Breast epithelium (tissue), 4 donors: ENCODE measurements at places on chromosomes 7 and 10. TPM values are rescaled to one million over a fixed set of nuclear protein-coding genes. Genes with fewer than 3 reads are reported as not detected.

DNA sequence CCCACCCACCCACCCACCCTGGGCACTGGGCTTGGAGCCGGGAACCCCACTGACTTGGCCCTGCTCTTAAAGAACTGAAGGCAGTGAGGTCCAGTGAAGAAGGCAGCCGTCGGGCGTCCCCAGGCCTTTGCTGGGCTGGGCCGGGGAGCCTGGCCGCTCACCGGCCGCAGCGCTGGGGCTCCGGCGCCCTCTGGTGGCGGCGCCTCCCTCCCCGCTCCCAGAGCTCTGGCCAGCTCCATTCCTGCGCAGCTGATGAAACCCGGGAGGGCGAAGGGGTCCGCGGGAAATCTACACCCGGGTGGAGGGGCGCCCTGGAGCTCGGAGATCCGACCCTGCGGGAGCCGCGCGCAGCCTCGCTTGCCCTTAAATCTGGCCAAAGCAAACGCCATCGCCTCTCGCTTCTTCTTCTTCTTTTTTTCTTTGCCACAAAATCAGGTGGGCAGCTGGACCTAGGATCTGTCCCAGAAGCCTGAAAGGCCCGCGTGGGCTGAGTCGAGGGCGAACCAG lies 1.7 kb upstream of the CXCL12 start:
- DNase-seq, result no peak
- no peaks in the 10 kb centered on the region for H3K4me1 ChIP-seq
- no peaks in the 10 kb centered on the region for H3K36me3 ChIP-seq
- H3K27me3 ChIP-seq, result peaks cover 25% of the 10 kb centered on the region
- peak overlapping the region; percentile 84 for H3K27ac ChIP-seq

CDK13 gene
- 128 TPM for total RNA-seq

AKR1B15 gene
- 3.5 TPM for total RNA-seq

DNA sequence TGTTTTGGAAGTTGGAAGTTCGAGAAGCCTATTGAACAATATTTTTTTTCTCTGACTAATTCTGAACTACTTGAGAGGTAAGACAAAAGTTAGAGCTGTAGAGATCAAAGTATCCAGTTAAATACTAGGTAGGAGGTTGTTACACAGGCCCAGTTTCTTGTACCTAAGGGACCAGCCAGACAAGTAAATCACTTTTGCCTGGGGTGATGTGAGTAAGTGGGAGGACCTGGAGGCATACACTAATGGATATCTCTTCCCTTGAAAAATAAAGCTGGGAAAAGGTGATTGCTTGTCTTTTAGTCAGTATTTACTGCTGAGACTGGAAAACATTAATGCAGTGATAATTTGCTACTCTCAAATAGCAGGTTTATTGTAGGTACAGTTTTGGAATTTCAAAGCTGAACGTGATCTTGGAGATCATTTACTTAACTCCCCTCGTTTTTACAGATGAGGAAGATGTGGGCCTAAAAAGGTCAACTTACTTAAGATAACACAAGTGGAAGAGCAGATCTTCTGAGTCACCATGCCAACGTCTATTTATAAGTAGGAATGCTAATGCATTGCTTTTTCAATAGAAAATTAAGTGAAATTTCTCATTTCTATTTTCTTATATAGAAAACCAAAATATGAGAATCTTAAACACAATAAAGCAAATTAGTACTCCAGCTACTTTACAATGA lies 181.3 kb downstream of the PPP1R9A start:
- H3K36me3 ChIP-seq, result no peaks in the 10 kb centered on the region
- no peaks in the 10 kb centered on the region for H3K27me3 ChIP-seq
- no peak overlapping the region for H3K27ac ChIP-seq
- H3K4me3 ChIP-seq, result no peak overlapping the region
- no peaks in the 10 kb centered on the region for H3K4me1 ChIP-seq

- no peak overlapping the region for H3K4me3 ChIP-seq
- H3K36me3 ChIP-seq, result no peaks in the 10 kb centered on the region
- no peak for DNase-seq
Observed at GRCh38 chr10:6382081-6382480, 179.3 kb downstream of the PFKFB3 start.

KIF11 gene
- total RNA-seq, result 2.6 TPM

GRCh38 chr10:23019633-23020032 lies 75.7 kb upstream of the MSRB2 start:
- H3K27ac ChIP-seq, result no peak overlapping the region
- no peaks in the 10 kb centered on the region for H3K36me3 ChIP-seq
- no peak overlapping the region for H3K4me3 ChIP-seq
- DNase-seq, result no peak
- H3K4me1 ChIP-seq, result no peaks in the 10 kb centered on the region

GRCh38 chr7:149732111-149732561 lies 41.3 kb downstream of the ZNF467 start:
- DNase-seq, result no peak
- no peak overlapping the region for H3K4me3 ChIP-seq
- no peaks in the 10 kb centered on the region for H3K27me3 ChIP-seq
- H3K4me1 ChIP-seq, result peaks cover 12% of the 10 kb centered on the region

- peak within 1 kb of the TSS; percentile 40 for H3K4me3 ChIP-seq
- DNase-seq, result no peak
- peak within 1 kb of the TSS; percentile 78 for H3K27ac ChIP-seq
- no peaks in the 10 kb centered on the region for H3K4me1 ChIP-seq
- no peaks in the 10 kb centered on the region for H3K36me3 ChIP-seq
- H3K27me3 ChIP-seq, result no peaks in the 10 kb centered on the region
Observed at GRCh38 chr7:150567169-150567568, at the start of gene GIMAP4. Gene GIMAP4, plus strand, starts transcription at chr7:150567390. Its CDS starts 2,512 bp downstream, at chr7:150569902.

GRCh38 chr7:148306759-148307158 lies 283.8 kb upstream of the C7orf33 start:
- no peak overlapping the region for H3K4me3 ChIP-seq
- H3K4me1 ChIP-seq, result no peaks in the 10 kb centered on the region
- no peaks in the 10 kb centered on the region for H3K36me3 ChIP-seq
- no peak overlapping the region for H3K27ac ChIP-seq
- no peaks in the 10 kb centered on the region for H3K27me3 ChIP-seq

DNA sequence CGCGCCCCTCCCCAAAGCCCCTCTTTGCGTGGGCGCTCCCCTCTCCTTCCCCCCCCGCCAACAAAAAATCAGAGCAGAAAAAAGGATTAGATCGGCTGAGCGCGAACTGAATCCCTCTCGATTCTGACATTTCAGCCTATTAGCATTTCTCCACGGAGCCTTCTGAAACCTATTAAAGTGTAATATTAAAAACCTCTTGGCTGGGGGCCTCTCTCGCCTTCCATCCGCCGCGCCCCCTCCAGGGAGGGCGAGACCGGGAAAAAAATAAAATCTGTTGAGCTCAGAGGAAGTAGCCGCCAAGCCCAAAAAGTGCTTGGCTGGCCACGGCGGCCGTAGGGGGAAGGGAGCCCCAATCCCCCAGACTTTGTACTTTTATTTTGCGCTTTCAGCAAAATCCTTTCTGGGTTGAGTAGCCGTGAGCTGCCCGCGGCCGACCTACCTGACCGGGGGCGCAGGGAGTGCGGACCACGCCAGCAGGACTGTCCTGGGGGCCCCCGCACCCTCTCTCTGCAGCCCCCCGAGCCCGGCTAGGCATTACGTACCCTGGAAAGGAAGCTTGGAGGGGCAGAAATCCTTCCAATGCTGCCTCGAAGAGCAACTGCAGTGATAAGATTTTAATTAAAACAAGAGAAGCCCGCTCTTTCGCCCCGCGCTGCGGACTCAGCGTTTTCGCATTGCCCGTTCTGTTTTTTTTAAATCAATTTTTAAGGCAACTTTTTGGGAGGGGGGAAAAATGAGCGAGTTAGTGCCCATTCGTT lies 1.3 kb upstream of the TNRC18 start:
- H3K27ac ChIP-seq, result peak overlapping the region; percentile 99
- DNase-seq, result no peak
- H3K36me3 ChIP-seq, result no peaks in the 10 kb centered on the region
- no peaks in the 10 kb centered on the region for H3K27me3 ChIP-seq
- no peaks in the 10 kb centered on the region for H3K4me1 ChIP-seq

DNA sequence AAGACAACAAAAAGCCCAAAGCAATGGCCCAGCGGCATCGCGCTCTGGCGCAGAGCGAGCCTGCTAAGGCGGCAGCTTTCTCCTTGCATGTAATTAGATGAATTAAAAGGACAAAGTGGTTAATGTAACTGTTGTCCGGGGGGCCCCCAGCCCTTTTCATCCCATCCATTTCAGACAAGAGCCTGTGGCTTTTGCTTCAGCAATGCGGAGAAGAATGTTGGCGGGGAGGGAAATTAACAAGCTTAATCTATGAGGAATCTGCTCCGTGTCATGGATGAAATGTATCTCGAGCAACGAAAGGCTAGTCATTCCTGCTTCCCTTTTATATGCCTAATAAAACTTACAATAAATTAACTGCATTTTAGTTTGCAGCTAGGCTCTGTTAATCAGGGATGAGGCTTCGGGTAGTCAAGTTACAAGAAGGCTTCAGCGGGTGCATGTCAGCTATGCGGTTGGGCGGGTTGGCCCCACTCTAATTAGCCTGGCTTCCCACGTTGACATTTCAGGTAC lies 203.3 kb downstream of the BUB3 start:
- no peaks in the 10 kb centered on the region for H3K4me1 ChIP-seq
- no peak for DNase-seq
- H3K27me3 ChIP-seq, result no peaks in the 10 kb centered on the region
- H3K36me3 ChIP-seq, result no peaks in the 10 kb centered on the region
- H3K27ac ChIP-seq, result no peak overlapping the region
- H3K4me3 ChIP-seq, result no peak overlapping the region

- H3K27me3 ChIP-seq, result no peaks in the 10 kb centered on the region
- H3K27ac ChIP-seq, result no peak overlapping the region
- DNase-seq, result no peak
- no peaks in the 10 kb centered on the region for H3K36me3 ChIP-seq
Observed at GRCh38 chr10:46554166-46554781, 2.2 kb downstream of the GPRIN2 start.

IL6 gene
- 55.3 TPM for total RNA-seq
